RPMI7951 (cell line): ENCODE measurements at places on chromosomes 5 and 9. TPM values are rescaled to one million over a fixed set of nuclear protein-coding genes. Genes with fewer than 3 reads are reported as not detected.
A peak's percentile ranks its signal among the peaks of the same experiment; 100 is the strongest.

DNA sequence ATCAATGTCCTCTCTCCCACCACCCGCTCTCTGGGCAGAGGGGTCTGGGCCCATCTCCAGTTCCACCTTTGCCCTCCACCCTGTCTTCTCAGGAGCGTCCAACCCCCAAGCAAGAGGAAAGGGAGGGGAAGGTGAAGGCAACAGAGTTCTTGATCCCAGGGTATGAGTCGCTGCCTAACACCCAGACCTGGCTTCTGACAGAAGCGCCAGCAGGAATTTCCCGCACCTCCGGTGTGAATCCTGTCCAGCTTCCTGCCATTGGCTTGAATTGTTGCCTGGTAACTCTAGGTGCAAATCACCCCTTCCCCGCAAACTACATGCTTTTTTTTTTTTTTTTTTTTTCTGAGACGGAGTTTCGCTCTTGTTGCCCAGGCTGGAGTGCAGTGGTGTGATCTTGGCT lies 84.2 kb upstream of the IER5L start:
- no peak for DNase-seq

PRLR gene
- 0.10 and 0.12 TPM in 2 replicates for total RNA-seq

BTNL8 gene
- total RNA-seq: 0.12 and 0.29 TPM in 2 replicates

- DNase-seq: no peak
Measured at GRCh38 chr9:107407675-107408074, 81.9 kb downstream of the KLF4 start.

DNA sequence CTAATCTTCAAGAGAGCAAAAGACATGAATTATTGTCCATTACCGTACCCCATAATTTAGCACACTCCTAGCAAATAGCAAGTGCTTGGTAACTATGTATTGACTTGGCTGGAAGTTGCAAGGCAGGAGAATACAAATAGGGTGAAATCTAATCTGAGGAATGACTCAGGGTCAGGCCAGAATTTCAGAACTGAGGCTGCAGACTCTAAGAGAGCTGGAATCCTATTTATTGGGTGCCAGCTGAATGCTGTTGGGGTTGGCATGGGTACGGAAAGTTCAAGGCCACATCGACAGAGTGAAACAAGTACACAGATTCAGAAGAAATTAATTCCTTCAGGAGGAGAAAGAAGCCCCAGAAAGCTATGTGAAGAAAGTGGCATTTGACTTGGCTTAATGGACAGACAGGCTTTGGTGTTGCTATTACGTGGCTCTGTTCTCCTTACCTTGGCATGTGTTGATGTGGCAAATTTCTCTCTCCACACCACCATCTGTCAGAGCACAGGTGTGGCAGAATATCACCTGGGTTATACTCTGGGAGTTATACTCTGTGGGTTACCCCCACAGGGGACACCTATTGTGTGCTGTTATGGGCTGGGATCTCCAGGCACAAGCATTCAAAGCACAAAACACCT lies 20.9 kb upstream of the ASTN2 start:
- no peak for DNase-seq

DNA sequence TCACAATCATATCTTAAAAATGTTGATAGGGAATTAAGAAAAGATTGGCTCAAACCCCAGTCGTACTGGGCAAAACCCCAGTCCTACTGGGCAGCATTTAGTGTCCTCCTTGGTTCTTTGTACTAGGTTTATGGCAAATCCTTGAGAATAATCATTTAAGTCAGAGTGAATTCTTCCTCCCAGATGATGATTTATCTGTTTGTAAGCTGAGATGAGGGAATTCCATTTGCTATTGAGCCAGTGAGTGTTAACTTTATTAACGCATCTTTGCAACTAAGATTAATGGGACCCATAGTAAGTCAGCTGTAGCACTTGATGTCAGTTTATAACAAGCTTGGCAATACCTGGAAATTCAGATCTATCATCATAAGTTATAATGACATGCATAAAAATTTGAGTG lies 821.8 kb upstream of the DMAC1 start:
- DNase-seq: no peak

DNA sequence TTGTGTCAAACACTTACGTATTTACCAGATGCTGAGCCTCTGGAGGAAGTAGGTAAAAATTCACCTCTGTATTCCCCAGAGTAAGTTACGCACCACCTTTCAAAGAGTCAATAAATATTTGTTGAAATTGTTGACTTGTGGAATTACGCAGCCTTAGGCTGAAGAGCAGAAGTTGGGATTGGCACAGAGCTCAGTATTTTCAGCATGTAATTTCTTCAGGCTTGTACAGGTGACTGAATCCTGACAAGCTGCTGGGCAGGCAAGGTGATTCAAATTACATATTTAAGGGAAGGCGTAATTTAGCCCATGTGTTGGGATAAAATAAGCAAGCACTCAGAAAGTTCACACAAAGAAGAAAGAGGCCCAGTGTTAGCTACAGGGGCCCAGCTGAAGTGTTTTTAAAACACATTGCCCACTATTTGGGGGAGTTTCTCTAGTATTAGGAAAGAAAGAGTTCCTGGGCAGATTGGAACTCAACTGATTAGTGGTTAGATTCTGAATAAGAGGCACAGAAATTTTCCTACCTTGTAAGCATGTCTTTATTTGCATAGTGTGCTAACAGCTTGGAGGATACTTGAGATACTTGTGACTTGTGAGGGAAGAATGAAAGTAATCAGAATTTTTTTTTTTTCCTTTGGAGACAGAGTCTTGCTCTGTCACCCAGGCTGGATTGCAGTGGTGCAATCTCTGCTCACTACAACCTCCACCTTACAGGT lies 165.3 kb upstream of the FBXL7 start:
- no peak for DNase-seq

STKLD1 gene
- 1.5 and 1.7 TPM in 2 replicates for total RNA-seq

GRCh38 chr5:127572930-127573329 lies 55.5 kb downstream of the PRRC1 start:
- DNase-seq: no peak

SVEP1 gene
- 10.9 and 17.2 TPM in 2 replicates for total RNA-seq

GRCh38 chr9:81558091-81558830 lies 131.1 kb downstream of the TLE1 start:
- DNase-seq: peak; percentile 74

DNA sequence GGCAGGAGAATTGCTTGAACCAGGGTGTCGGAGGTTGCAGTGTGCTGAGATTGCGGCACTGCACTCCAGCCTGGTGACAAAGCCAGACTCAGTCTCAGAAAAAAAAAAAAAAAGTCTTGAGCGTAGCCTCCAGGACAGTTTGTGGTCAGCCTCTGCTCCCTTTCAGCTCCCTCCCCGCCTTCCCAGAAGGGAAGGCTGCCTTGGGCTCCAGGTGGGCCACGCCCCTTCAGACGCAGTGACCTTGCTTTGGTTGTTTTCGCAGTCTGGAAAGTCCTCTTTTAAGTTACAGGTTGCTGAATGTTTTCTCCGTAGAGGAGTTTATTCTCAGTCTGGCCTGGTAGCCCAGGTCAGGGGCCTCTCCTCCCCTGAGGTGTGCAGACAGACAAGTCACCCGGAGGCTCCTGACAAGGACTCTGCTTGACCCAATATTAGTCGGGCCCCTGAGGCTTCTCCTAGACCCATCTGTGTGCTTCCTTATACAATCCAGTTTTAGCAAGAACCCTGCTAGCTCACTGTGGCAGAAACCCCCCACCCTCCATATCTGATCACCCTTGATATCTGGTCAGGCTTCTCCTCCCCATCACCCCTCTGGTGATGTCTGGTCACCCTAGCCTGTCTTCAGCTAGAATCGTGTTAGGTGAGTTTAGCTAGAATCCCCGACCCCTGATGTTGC lies 31.6 kb upstream of the N4BP3 start:
- no peak for DNase-seq

DNA sequence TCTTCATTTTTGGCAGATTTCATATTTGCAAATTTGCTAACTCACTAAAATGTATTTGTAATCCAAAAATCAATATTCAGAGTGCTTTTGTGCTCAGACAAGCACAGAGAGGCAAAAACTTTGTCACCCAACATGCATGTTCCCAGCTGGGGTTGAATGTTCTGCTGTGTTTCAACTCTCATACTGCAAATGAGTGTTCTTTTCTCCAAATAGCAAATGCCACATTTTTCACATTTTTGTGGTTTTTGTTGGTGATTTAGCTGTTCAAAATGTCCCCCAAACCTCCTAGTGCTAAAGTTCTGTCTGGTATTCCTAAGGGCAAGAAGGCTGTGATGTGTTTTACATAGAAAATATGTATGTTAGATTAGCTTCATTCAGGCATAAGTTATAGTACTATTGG lies 87.3 kb upstream of the PCSK5 start:
- peak; percentile 16 for DNase-seq

GRCh38 chr5:44900273-44900954 lies 91.7 kb downstream of the MRPS30 start:
- no peak for DNase-seq

DNA sequence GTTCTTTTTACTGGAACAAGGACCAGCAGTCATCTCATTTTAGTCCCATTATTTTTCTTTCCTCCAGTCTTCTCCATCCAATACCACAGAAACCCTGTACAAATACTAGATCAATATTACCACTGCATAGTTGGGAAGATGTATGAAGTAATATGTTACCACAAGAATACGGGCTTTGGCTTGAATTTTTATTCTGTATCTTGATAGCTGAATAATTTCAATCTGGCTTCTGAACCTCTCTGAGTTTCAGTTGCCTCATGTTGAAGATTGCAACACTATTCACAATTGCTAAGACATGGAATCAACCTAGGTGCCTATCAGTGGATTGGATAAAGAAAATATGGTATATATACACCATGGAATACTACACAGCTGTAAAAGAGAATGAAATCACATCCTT lies 82.9 kb downstream of the SGCD start:
- no peak for DNase-seq

- peak; percentile 50 for DNase-seq
Measured at GRCh38 chr9:72592502-72593403, 71.3 kb downstream of the TMC1 start.

GRCh38 chr5:151496041-151496484 lies 48.7 kb downstream of the SLC36A1 start:
- DNase-seq: no peak

SLC6A3 gene
- not detected in 2 replicates for total RNA-seq

GRCh38 chr5:71748360-71748759 lies 29.3 kb downstream of the CARTPT start:
- no peak for DNase-seq

- no peak for DNase-seq
Measured at GRCh38 chr5:176817841-176818377, 7.5 kb downstream of the UNC5A start.

GRCh38 chr9:111572950-111573604 lies 26.4 kb downstream of the PTGR1 start:
- DNase-seq: peak; percentile 91

PCDHA1 gene
- total RNA-seq: under 0.01 TPM in 1 of 2 replicates, not detected in the other

- peak; percentile 56 for DNase-seq
Measured at GRCh38 chr9:5629312-5630080, 589 bp downstream of the RIC1 start.

GBA2 gene
- 13.1 and 13.2 TPM in 2 replicates for total RNA-seq

- peak; percentile 42 for DNase-seq
Measured at GRCh38 chr9:4750023-4750673, 9.1 kb upstream of the AK3 start.

- DNase-seq: no peak
Measured at GRCh38 chr9:36063804-36064447, 27.2 kb downstream of the RECK start.
